ENCODE measurements at places on chromosomes 5 and 9.

- DNase-seq, result no peak
Measured at GRCh38 chr9:2616692-2617377, 4.8 kb upstream of the VLDLR start.

DNA sequence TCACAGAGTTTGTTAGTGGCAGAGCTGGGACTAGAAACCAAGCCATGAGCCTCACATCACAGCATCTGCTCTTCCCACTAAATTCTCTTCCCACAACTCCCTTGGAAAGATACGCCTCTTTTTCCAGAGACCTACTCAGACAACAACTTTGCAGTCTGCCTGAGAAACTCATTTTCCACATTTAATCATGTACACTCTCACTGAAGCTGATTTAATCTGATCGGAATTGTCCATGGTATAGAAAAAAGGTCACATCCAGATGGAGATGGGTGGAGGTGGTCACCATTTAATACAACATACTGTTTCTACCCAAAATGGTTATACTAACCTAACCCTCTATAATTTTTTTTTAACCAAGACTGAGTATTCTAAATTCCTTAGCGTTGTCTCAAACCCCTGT is 366.2 kb downstream of the ENC1 start:
- DNase-seq, result no peak

- no peak for DNase-seq
Measured at GRCh38 chr5:151144275-151144674, 13.3 kb downstream of the ANXA6 start.

DNA sequence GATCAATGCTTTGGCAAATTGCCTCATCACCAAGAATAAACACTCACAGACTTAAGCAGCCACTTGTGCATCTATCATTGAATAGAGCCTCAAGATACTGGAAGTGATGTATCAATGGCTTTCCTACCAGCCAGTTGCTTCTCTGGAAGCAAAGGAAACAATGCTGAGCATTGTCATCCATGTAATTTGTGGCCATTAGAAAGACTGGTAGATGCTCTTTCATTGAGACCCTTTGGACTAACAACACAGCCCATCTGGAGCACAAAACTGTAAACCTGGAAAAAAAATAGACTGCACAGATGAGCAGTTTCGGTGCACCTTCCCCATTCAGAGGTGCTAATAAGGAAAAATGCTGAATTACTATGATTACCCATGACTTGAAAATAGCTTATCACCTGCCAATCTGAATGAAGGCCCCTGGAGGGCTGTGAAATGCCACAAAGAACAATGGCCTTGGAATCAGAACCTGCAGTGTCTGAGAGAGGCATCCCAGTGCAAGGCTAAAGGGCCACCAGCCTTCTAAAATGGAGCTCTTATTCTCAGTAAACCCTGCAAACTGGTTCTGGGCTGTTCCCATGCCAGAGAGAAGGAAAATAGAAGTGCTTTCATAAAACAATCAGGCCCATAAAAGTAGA is 127.5 kb downstream of the RFK start:
- no peak for DNase-seq

DNA sequence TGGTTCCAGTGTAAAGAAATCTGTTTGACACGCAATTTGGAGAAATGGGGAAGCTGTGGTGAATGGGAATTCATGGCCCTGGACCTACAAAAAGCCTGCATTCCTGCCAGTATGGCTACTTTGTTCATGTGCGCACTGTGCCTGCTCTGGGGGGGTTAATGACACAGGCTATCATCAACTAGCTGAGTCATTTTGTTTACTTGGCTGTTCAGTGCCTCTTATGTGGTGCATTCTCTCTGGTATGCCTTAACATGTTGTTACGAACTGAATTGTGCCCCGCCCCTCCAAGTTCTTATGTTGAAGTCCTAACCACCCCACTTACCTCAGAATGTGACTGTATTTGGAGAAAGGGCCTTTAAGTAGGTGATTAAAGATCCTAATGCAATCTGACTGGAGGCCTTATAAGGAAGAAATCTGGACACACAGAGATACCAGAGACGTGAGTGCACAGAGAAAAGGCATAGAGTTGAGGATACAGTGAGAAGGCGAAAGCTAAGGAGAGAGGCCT is 20.4 kb upstream of the UBAP1 start:
- peak; percentile 69 for DNase-seq

- DNase-seq, result no peak
Measured at GRCh38 chr5:122322801-122323548, 10.9 kb downstream of the SNCAIP start.
